T-helper 2 cell (primary cell): ENCODE measurements at places on chromosomes 3 and 15.
A peak's percentile ranks its signal among the peaks of the same experiment; 100 is the strongest.

DNA sequence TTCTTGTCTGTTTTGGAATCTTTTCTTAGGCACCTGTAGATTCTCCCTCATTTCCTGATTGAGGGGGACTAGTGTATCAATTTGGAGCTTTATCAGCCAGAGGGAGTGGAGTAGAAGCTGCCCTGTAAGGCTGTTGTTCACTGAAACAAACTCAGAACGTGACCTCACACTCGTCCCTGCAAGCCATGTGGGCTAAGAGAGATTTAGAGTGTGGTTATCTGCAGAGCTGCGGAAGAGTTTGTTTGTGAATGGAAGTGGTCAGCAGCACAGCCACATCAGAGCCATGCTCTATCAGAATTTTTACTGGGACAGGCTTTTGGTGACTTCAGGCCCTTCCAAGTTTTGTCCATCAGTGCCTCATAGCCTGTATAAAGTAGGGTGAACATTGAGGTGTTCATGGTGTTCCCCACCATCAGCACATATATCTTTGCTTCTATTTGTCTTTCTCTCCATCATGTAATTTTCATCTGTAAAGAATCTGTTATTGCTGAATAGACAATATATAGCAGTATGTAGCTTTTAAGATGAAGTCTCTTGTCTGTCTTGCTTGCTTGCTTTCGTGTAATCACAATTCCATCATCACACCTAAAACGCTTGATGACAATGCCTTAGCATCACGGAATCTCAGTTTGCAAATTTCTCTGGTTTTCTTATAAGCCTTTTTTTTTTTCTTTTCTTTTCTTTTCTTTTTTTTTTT, 37.0 kb downstream of the LARS2 start:
- no peak for DNase-seq

GRCh38 chr3:111763001-111763471, 96.0 kb upstream of the PHLDB2 start:
- no peak for DNase-seq

DNA sequence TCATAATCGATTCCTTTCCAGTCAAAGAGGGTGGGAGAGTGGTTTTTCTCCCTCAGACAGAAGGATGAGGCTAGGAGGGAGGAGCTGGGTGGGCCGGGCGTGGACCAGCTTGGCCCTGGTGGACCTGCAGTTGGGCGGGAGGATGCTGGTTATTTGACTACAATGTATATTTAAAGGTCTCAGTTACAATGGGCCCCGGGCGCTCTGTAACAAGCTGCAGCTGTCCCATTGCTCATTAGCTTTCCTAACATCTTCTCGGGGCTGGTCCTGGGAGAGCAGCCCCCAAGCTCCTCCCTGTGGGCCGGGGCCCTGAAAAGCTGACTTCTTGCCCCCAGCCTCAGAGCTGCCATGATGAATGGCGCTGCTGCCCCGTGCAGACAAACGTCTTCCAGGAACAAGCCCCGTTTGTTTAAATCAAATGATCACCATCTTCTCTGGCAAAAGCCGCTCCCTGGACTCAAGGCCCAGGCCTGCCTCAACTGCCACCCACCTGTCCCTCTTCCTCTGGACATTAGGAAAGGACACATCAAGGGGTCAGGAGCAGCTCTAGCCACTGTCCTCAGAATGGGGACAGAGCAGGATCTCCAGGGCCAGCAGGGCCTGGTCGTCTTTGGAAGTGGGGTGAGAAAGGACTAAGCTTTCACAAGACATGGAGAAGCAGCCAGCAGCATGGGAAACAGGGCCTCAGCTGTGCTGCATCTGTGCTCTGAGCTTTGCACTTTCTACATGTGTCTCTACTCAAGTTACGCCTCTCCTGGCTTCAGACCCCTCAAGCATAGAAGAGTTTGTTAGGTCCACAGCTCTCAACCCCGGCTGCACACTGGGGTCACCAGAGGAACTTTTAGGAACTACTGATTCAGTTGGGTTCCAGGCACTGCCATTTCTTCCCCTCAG, 38.6 kb downstream of the MAGEF1 start:
- DNase-seq = no peak

GRCh38 chr3:52454938-52455282, 494 bp upstream of the NISCH start:
- DNase-seq = no peak

DNA sequence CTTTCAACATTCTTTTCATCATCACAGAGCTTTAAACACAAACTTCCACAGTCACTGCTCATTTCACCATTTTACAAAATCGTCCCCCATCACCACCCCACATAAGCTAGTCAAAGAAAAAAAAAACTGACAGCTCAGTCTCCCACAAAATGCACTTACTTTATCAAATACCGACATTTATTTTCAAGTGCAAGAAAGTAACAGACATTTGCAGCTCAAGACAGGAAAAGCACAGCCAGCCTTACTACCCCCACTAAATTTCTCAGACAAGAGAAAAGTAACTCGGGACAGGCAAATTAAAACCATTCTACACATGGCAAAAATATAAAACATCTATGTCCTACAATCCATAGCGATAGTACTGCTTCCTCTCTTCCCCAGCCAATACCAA, 402.4 kb downstream of the SHQ1 start:
- DNase-seq = no peak

- no peak for DNase-seq
Measured at GRCh38 chr15:89127054-89127702, 38.9 kb downstream of the ABHD2 start.

- DNase-seq = no peak
Measured at GRCh38 chr3:138463724-138464490, 29.5 kb downstream of the ESYT3 start.

- DNase-seq = no peak
Measured at GRCh38 chr3:190357468-190357867, 30.5 kb upstream of the CLDN16 start.

DNA sequence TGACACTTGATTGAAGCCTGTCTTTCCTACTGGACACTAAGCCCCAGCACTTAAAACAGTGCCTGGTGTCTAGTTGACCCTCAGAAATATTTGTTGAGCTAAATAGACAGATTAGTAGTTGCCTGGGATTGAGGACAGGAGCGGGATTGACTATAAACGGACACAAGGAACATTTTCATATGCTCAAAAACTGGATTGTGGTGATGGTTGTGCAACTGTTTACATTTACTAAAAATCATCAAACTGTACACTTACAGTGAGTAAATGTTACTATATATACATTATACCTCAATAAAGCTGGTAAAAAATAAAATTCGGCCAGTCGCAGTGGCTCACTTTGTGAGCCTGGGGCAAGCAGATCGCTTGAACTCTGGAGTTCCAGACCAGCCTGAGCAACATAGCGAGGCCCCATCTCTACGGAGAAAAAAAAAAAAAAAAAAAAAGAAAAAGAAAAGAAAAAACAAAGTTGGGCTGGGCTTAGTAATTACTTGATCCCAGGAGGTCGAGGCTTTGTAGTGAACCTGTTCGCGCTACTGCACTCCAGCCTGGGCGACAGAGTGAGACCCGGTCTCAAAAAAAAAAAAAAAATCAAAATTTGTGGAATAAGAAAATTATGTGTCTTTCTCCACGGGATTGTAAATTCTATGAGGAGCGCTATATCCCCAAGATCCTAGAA, 632 bp upstream of the IDH3A start:
- no peak for DNase-seq

DNA sequence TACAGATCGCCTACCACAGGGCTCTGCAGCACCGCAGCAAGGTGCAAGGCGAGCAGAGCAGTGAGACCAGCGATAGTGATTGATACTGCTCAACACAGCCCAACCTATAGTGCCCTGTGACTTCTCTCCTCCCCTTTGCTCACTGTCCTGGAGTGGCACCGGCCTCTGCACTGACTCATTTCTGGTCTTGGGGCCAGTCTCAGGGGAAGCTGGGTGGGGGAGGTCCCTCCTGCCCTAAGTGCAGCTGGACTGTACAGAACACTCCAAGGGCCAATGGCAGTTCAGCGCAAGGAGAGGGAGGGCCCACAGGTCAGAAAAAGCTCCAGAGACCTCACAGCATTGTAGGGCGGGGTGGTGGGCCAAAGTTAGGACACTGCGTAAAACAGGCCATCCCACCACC, 2.5 kb upstream of the OGG1 start:
- no peak for DNase-seq

- peak; percentile 37 for DNase-seq
Measured at GRCh38 chr3:99943931-99944761, 126.5 kb downstream of the CMSS1 start.

- no peak for DNase-seq
Measured at GRCh38 chr3:52237006-52237656, 1.8 kb downstream of the TWF2 start.
